ENCODE measurements at places on chromosomes 2 and 18. TPM values are rescaled to one million over a fixed set of nuclear protein-coding genes. Genes with fewer than 3 reads are reported as not detected.

GRCh38 chr2:45293182-45293581, 283.9 kb upstream of the SIX2 start:
- DNase-seq = no peak

- no peak for DNase-seq
Measured at GRCh38 chr2:96825057-96825456, 9.0 kb downstream of the CNNM3 start.

GRCh38 chr2:204860274-204860673, 315.0 kb downstream of the PARD3B start:
- no peak for DNase-seq

DNA sequence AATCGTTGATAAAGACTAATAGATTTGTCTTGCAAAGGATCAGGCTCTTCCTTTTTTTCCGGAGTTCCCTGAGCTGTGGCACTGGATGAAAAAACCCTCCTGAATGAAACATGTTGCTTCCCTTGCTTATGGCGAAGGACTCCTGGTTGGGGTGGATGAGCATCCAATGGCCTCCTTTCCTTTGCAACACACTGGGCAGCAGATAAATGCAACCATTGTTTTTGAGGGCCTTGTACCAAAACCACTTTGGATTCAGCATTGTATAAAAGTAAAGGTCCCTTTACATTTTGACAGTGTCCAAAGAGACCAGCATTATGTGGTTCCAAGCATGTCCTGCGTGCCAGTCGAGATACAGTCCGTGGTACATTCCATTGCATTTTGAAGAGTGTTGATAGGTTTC, 44.7 kb downstream of the FAM210A start:
- DNase-seq = no peak

DNA sequence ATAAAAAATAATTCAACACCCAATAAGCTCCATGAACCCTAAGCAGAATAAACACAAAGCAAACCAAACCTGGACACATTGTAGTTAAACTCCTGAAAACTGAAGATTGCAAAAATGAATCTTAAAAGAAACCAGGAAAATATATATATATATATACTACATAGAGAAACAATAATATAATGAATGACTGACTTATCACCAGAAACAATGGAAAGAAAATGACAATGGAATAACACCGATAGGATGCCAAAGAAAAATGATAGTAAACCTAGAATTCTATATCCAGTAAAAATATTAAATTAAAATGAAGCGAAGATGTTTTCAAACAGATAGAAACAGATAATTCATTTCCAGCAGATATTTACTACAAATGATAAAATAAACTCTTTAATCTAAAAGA, 346.9 kb downstream of the IRS1 start:
- DNase-seq = no peak

DNA sequence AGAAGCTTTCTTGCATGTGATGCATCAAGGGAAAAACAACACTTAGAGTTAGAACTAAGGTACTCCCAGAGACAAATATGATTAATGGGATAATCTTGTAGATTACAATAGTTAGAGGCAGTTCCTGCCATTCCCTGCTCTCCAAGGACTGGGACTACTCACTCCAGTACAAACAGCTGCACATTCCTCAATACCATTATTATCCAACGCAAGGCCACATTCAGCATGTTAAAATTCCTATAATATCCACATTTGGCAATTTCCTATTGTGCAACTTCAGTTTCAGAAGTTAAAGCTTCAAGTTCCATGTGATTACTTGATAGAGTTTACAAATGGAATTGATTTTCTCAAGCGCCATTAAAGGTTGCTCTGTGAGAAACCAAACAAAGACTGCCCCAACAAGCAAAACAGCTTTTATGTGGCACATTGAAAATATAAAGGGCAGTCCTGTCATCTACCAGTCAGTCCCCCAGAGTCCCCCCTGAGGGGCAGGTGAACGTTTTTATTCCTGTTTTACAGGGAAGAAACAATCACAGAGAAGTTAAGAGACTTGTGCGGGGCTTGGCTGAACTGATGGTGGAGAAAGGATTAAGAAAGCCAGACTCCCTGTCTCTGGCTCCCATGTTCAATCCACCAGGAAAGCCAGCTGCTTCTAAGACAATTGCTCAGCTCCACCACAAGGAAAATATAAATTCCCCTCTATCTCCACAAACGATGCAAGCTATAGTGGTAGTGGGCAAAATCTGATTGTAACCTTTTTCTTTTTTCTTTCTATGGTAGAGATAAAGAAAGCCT, 72.6 kb downstream of the TXNL1 start:
- no peak for DNase-seq

DNA sequence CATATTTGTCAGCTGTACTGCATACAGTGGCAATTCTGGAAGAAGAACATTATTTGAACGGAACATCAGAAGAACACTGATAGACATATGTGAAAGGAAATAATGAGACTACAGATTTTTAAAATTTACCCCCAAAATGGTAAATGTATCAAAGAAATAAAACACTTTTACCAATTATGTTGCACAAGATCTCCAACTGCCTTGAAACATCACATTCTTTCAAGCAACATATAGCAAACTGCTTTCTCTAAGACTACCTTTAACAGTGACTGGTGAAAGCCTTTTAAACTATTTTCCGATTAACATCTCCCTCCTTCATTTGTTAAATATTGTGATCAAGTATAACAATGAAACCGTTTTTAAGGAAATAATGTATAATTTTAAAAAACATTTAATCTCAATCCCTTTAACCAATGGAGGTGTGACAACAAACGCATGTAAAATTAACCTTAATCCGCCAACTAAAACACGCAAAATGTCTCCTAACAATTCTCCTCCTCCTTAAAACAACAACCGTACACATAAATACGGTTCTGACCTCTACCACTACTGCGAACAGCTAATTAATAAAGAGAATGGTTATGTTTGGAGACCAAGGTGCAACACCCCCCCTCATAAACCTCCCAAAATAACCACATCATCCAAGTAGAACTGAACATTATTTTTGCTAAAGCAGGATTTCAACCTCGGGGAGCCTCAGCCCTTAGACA, 2.4 kb downstream of the FBXO11 start:
- no peak for DNase-seq

GRCh38 chr2:241734208-241734466, 293 bp upstream of the D2HGDH start:
- DNase-seq = no peak

DNA sequence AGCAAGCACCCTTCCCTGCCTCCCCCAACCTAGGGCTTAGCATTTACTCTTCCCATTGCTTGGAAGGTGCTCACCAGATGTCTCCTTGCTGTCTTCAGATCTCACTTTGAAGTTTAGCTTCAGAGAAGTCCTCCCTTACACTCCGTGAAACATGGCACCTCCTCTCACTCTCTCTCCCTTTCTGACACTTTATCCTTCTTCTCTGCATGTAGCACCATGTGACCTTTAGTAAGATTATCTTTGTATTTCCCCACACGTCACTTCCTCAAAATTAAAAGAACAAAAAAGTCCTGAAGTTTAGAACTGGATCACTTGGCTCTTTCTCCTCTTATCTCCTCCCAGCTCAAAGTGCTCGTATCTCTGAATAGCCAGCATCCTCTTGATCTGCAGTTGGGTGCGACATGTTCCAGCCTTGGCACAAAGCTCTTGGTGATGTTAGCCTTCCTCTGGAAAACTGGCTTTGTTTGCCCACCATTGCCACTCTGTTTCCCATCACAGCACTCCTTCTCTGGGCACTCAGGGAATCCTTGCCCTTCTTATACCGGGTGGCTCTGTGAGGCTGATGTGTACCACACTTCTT, 40.6 kb upstream of the EPAS1 start:
- no peak for DNase-seq

DNA sequence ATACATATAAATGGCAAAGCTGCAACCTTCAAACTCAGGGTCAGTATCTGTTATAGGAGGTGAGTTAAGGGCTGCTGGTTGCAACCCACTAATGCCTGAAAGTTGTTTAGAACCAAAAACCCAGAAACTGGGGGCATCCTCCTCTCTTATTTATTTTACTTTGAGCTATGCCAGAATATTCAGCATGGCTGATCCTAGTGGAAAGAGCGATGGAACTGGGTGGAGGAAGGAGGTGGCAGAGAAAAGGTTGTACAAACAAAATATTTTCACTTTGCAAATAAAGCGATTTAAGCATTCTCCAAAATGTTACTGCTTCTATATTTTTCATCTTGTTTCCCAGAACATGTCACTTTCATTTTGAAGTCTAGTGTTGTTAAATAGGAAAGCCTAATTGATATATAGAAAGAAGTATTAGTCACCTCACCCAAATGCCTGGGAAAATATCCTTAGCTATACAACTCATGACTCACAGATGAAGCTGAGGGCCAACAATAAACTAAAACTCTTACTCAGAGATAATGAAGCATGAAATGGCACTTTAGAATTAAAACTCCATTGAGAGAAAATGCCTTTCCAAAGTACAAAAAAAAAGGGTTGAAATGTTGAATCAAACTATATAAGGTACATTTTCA, 251.4 kb upstream of the UBE2E3 start:
- peak; percentile 78 for DNase-seq

GRCh38 chr2:66240286-66240685, 194.6 kb upstream of the MEIS1 start:
- no peak for DNase-seq

- DNase-seq = no peak
Measured at GRCh38 chr2:138516030-138516704, 14.6 kb downstream of the SPOPL start.

DNA sequence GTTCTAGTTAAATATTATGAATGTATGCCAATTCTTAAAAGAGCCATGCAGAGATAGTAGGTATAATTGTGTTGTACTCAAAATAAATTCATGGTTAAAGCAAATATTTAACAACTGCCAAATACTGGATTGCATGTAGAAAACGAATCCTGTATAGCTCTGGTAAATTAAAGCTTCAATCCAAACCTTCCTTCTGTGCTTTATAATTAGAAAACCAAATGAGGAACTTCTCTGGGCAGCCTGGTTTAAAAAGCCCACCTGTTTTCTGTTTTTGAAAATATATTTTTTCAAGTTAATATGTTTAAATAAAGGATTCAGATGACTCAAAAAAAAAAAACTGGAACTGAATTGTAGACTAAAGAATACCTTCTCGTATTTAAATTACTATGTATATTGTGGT, 48.3 kb upstream of the ITGA4 start:
- no peak for DNase-seq

DNA sequence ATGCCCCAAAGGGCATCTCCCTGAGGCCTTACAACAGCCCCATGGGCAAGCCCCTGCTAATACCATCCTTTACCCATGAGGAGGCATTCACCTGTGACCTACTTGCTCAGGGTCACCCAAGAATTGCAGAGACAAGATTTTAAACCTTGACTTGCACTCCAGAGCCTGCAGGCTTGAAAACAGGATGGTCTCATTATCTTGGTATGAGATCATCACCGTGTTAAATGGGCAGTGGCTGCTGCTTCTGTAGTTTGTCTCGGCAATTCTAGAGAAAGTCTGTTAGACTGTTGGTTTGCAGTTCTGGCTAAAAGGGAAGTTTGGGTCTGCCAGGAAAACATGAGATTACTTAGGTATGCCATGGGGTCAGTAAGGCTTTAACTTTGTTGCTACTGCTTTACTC, 698.9 kb downstream of the GALR1 start:
- no peak for DNase-seq

The NFU1 gene
- 21.8 TPM for polyA plus RNA-seq

The CNTNAP5 gene
- polyA plus RNA-seq = not detected

The SERPINB10 gene
- polyA plus RNA-seq = 0.07 TPM

The C1GALT1C1L gene
- 0.42 TPM for polyA plus RNA-seq

The EVX2 gene
- not detected for polyA plus RNA-seq

The LPIN1 gene
- polyA plus RNA-seq = 58.5 TPM

The TCF23 gene
- not detected for polyA plus RNA-seq

The DES gene
- 0.07 TPM for polyA plus RNA-seq

The SERPINB2 gene
- 30.6 TPM for polyA plus RNA-seq

The DSG3 gene
- 130 TPM for polyA plus RNA-seq

All from mammary epithelial cell (primary cell).